EL (cell line): ENCODE measurements at places on chromosomes 5 and 9.

DNA sequence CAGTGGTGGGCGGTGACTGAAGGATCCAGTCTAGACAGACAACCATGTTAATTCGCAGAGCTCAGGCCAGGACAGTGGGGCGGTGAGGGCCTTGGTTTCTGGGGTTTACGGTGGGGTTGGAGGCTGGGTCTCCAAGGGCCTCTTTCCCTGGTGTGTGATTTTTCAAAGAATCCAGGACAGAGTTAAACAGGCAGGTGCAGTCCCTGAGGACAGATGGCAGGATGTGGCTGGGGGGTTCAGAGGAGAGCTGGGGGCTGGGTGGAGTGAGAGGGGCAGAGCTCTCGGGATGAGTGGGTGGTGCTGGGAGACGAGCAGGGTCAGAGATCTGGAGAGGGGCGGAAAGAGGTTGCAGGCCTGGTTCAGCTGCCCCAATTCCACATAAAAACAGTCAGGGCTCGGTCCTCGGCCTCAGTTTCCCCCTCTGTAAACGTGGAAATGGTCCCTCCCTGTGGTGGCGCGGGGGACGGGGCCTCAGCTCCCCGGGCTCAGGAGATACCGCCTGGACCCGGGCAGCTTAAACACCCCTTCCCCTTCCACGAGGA, 145.9 kb downstream of the GAPVD1 start:
- DNase-seq = no peak

DNA sequence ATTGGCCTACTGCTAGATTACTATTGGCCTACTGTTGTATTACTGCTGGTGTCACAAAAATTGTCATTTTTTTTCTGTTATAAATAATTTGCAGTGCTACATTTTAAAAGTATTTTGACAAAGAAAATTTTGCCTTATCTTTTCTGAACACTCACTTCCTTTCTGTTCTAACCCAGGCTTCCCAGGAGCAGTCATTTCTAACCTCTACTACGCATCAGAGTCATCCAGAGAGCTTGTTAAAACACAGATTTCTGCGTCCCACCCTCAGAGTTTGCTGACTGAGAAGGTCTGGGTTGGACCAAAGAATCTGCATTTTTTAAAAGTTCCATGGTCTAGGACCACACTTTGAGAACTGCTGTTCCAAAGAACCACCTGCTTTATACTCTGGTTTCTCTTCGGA, 306.1 kb downstream of the GLIS3 start:
- DNase-seq = no peak

GRCh38 chr9:107665057-107665456, 175.5 kb upstream of the KLF4 start:
- DNase-seq = no peak

DNA sequence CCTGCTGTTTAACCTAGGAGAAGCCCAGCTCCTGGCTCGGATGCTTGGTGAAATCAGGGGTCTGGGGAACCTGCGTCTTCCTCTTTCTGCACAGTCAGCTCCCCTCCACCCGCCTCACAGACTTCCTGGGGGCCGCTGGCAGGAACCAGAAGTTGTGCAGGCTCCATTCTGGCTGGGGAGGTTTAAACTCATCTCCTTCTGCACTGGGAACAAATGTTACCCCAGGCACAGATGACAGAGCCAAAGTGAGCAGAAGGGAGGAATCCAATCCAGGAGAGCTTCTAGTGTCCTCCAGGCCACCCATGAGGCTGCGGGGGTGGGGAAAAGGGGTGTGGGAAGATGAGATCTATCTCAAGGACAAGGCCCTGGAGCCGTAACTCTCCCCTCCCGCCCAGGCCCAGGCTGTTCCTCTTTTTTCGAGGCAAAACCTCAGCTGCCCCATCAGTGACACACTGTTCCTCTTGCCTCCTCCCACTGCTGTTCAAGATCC, 31.2 kb downstream of the KCNMB1 start:
- DNase-seq = no peak

DNA sequence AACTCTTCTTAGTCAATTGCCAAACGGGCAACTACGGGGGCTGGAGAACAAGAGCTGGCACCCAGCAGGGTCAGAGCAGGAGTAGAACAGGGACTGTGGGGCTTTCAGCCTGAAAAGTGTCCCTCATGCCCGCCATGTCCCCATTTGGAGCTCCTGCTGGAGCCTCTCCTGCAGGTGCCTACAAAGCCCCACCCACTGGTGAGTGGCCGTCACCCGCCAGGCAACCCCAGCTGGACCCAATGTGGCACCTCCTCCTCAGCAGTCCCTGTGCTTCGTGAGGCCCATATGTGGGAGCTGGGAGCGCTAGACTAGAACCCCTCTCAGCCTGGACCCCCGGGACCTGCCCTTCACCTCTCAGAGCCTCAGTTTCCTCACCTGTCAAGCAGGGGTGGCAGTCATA, 40.9 kb downstream of the VAV2 start:
- DNase-seq = no peak

DNA sequence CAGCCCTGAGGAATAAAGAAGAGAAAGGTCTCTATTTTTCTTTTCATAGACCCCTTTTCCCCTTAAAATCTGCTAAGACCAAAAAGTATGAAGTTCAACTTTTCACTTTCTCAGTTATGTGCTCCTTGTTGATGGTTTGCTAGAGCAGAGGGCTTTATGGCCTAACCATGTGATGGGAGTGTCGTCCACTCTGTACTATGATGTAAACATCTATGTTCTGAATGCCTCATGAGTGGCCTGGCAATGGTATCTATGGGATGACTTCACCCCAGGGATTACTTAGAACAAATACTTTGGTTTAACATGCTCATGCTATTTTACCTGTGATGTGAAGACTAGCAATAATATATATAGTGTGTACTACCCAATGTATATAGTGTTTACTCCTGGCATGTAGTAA, 43.7 kb upstream of the MIER3 start:
- DNase-seq = no peak

GRCh38 chr5:83441747-83442146, 29.8 kb upstream of the VCAN start:
- DNase-seq = no peak

DNA sequence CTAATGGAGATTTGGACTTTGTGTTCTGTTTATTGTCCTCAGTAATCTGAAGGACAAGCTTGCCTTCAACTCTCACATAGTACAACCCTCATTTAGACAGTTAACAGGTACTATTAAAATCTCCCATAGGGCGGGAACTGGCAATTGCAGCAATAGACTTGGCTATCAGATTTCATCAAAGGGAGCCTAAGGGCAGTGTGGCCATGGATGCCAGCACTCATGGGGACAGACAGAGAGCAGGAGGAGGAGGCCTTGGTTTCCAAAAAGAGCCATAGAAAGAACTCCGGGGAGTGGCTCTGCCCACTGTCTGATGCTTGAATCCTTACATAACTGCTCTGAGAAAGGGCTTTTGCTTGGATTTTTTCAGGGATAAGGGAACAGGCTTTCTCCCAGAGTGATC, 6.8 kb downstream of the SLC36A1 start:
- DNase-seq = no peak

- no peak for DNase-seq
Observed at GRCh38 chr9:89837162-89837933, 232.5 kb downstream of the GADD45G start.

DNA sequence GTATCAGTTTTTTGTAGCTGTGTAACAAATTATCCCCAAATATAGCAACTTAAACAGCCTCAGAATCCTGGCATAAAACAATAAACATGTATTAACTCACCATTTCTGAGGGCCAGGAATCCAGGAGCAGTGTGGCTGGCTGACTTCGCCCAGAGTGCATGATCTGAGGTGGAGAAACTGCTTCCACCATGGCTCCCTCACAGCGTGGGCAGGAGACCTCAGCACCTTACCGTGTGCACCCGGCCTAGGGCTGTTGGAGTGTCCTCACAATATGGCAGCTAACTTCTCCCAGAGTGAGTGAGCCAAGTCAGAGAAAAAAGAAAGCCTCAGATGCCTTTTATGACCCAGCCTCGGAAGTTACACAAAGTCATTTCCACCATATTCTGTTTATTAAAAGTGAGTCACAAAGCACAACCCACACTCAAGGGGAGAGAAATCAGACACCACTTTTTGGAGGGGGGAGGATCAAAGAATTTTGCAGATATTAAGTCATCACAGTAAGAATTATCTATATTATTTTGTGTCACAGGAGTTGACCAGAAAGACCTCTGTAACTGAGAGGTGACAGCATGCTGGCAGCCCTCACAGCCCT, 59.6 kb downstream of the TSTD2 start:
- DNase-seq = peak; percentile 16

GRCh38 chr9:91161465-91162300, 200.0 kb downstream of the AUH start:
- no peak for DNase-seq

DNA sequence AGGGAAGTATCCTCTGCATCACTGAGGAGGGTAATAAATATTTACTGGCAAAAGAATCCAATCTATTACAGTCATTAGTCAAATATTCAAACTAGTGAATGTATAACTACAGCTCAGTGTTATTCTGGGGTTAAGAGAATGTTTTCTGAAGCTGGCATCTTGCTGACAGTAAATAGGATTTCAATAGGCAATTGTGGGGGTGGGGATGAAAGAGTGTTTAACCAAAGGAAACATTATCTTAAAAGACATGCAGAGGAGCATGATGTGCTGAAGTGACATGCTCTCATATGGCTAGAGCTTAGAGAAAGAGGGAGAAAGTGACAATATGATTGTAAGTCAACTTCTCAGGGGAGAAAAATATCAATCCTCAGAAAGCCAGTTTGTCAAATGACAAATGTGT, 618.4 kb upstream of the RIOK2 start:
- DNase-seq = no peak

- DNase-seq = no peak
Observed at GRCh38 chr9:113520109-113520642, 56.6 kb downstream of the RGS3 start.

GRCh38 chr5:133824661-133825254, 143.7 kb downstream of the C5orf15 start:
- DNase-seq = no peak

DNA sequence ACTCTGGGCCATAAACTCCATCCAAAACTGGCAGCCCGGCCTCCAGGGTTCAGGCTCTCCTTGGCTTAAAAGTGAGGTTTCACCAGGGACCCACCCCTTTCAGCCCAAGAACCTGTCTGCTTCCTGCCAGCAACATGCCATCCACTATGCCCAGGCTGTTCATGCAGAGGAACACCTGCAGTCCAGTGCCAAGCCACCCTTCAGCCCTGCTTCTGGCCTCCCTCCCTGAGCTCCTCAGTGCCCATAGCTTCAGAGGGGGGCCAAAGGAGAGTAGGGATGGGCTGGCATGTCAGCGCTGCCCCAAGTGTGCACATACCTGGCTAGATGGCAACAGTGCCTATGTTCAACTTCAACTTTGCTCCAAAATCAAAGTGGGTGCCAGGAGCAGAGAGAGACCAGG, 166.9 kb upstream of the MRPS30 start:
- no peak for DNase-seq

DNA sequence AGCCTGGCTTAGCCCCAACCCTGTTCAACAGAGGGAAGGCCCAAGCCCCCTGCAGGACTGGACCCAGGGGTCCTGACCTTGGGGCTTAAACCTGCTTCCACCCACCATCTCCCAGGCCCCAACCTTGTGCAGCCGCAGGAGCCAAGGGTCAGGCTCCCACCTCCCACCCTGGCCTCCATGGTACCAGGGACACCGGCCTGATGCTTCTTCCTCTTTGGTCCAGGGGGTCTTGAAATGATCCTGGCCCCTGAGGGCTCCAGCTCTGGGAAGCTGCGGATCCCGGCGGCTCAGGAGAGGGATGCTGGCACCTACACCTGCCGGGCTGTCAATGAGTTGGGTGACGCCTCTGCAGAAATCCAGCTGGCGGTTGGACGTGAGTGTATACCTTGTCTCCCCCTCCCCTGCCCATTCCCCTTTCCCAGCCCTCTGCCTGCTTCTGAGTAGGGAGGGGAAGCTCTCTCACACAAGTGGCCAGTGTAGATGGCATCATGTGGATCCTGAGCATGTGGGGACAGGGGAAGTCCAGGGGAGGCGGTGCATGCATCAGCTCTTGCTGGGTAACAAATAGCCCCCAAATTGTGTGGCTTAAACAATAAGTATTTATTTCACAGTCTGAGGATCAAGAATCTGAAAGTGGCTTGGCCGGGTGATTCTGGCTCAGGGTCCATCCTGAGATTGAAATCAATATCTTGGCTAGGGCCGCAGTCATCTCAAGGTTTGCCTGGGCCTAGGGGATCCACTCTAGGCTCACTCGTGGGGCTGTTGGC, 44.3 kb downstream of the HMCN2 start:
- no peak for DNase-seq

- DNase-seq = no peak
Observed at GRCh38 chr5:141823056-141823455, 55.2 kb downstream of the PCDH1 start.

GRCh38 chr9:133114886-133115603, 6.0 kb downstream of the RALGDS start:
- no peak for DNase-seq

GRCh38 chr5:174155281-174155680, 109.8 kb downstream of the NSG2 start:
- no peak for DNase-seq

DNA sequence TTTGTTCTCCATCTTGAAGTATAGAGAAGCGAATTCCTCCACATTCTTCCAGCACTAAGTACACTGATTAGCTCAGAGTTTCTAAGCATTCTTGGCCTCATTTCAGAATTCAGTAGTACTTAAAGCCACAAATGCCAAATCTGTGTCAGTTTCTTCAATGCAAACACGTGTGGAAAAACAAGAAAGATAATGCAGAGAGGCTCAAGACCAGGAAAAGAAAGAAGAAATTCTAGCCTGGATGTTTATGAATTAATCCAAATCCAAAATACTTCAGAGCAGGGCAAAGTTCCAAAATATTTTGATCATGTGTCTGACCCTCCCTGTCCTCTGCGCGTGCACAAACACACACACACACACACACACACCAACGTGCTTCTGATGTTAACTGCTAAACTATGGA, 457.6 kb downstream of the SLCO4C1 start:
- DNase-seq = no peak

DNA sequence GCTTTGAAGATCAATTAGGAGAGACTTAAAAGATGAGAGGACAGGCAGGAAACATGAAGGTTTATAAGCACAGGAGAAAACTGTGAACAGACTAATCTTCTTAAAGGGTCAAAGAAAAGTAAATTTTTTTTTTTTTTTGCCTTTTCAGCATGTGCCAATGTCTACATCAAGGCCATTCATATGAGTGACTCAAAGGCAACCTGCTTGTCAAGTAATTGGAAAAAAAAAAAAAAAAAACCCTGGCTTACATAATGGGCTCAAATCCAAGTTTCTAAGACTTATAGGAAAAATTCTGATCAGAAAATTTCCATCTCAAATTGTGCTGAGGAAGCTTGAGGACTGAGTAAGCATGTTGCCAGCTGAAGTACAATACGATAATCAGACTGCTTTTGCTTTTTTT, 15.9 kb downstream of the PPP2R2B start:
- no peak for DNase-seq

- DNase-seq = no peak
Observed at GRCh38 chr5:2991884-2992283, 240.4 kb upstream of the IRX2 start.
